Left ventricle myocardium inferior (tissue), 1 donor: ENCODE measurements at places on chromosomes 12 and 14.

GRCh38 chr14:94101748-94102147 is 8.8 kb upstream of the IFI27 start:
- DNase-seq: no peak

DNA sequence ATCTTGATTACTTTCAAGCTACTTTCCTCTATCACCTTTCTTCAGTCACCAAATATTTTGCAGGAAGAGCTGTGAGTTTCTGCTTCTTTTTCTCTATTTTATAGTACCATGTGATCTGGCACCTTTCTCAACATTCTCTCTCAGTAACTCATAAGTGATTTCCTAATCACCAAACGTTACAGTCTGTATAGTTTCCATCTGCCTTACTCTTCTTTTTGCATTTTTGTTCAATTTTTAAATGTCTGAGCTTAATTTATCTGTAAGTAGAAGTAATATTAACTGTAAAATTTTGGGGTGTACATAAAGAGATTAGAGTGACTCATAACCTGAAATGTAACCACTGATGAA is 422.1 kb upstream of the SYT1 start:
- DNase-seq: no peak

DNA sequence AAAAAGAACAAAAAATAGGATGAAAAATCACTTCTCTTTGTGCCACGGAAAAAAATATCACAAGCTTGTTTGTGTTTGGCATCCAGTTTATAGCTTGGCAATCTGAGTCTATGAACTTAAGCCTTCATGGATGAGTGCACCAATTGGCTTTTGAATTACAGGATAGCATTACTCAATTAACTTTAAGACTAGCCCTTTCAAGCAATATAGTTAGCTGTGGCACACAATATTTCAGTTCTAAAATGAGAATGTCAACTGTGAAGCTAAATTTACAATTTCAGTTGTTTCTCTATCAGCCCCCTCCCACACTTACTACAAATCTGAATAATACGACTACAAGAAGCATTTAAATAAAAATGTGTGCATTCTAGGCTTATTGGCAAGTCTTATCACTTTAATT is 8.3 kb downstream of the RERG start:
- DNase-seq: no peak

DNA sequence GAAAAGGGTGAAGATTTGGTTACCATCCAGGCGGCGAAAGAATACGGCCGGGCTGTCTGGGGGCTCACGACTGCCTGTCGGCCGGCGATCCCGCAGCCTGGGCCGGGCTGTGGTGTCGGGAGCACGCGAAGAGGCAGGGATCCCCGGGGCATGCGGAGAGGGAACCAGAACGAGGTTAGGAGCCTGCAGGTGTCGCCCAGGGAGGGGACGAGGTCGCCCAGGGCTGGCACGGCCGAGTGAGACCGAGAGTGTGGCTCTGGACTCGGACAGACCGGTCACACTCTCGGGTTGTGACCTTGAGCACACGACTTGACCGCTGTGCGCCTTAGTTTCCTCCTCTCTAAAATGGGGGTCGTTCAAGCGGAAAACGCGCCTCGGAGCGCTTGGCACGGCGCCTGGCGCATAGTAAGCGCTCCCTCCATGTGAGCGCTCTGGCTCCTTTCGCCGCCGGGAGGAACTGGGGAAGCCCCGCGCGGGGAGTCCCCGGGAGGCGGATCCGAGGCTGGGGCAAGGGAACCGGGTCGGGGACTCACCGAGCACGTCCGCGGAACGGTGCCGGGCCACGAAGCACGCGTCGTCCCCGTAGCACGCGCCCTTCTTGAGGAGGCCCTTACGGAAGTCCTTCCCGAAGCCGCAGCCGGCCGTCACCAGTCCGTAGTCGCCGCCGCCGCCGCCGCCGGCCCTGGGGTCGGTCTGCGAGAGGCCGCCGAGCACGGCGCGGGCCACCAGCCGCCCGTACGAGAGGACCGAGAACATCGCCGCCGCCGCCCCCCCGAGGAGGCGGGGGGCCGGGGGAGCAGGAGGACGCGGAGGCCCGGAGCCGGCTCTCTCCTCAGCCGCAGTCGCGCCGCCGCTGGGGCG is 612 bp downstream of the PPTC7 start:
- peak; percentile 62 for DNase-seq

DNA sequence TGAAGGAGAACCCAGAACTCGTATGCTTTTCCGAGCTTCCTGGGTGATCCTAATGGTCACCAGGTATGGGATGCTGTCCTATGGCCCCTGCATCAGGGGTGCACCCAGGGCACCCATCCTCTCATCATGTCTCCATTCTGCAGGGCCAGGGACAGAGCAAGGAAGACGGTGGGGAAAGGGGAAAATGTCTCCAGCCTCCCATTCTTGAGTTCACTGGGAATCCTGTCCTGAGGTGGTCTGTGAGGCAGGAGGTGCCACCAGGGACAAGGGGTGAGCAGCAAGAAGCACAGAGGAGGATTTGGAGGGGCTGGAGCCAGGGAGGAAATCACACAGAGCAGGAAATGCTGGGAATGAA is 14.9 kb upstream of the SLC6A12 start:
- DNase-seq: no peak

DNA sequence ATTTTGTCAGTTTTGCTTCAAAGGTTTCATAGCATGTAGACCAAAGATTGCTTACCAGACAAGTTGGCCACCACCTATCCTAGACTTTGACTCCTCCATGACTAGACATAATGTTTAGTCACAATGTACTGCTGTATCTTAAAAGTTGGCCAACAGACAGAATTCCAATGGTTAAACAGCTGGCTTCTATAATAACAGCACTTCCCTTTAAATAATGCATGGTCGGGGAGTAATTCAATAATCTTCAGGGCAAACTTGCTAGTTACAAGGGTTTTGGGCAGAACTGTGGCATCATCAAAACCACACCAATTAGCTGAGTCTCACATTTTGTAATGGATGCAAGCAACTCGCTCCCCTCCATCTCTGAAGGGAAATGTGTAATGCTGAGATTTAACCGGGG is 56.9 kb downstream of the IGF1 start:
- no peak for DNase-seq

- no peak for DNase-seq
These were observed 58.0 kb downstream of the FAR2 start for GRCh38 chr12:29207120-29207519.

GRCh38 chr14:95237121-95237957 is 80.0 kb upstream of the DICER1 start:
- DNase-seq: no peak

DNA sequence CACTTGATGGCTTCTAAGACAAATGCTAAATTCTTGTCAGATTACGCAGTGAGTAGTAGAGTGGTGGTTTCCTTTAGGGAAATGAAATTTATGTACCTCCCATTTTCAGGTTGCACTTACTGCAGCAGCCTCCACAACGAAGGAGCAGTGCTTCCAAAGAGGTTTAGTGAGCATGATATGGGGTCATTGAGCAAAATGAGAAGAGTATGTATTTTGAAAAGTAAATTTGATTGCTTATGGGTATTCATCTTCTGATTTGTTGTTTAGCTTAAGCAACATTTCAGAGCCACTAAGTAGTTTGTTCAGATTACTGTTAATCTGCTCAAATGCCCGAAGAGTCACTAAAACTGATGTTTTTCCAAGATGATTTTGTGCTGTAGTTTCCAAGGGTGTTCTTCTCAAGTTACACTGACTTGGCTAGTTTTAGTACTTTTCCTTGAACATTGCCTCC is 493.6 kb downstream of the PCNX1 start:
- no peak for DNase-seq

DNA sequence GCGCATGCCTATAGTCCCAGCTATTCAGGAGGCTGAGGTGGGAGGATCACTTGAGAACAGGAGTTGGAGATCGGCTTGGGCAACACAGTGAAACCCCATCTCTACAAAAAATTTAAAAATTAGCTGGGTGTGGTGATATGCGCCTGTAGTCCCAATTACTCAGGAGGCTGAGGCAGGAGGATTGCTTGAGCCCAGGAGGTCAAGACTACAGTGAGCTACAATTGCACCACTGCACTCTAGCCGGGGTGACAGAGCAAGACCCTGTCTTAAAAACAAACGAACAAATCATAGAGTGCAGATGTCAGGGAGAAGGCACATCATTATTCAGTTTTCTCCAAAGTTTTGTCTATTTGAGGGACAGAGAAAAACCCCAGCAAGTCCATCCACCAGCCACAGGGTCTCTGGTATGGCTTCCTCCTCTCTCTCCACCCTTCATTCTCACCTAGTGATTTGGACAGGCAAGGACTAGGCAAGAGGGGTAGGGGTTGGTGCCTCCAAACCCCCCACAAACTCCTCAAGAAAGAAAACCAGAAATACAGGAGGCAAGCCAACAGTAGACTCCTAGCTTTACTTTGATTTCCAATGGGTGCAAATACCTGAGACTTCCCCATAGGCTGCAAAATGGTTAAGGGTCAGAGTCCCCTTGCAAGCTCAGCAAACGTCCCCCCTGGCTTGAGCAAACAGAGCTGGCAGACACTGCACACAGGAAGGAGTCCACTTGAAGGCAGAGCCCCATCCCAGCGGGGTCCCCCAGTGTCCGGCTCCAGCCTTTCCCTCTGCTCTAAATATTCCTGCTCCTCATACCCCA is 26.5 kb upstream of the RPLP0 start:
- no peak for DNase-seq

- no peak for DNase-seq
These were observed 1202.3 kb downstream of the GALC start for GRCh38 chr14:86790408-86791364.

- no peak for DNase-seq
These were observed 67.0 kb downstream of the PITPNM2 start for GRCh38 chr12:123083661-123084571.

GRCh38 chr14:64303471-64303917 is 9.3 kb upstream of the ESR2 start:
- no peak for DNase-seq

- no peak for DNase-seq
These were observed 6.5 kb downstream of the KRT85 start for GRCh38 chr12:52360663-52361271.

DNA sequence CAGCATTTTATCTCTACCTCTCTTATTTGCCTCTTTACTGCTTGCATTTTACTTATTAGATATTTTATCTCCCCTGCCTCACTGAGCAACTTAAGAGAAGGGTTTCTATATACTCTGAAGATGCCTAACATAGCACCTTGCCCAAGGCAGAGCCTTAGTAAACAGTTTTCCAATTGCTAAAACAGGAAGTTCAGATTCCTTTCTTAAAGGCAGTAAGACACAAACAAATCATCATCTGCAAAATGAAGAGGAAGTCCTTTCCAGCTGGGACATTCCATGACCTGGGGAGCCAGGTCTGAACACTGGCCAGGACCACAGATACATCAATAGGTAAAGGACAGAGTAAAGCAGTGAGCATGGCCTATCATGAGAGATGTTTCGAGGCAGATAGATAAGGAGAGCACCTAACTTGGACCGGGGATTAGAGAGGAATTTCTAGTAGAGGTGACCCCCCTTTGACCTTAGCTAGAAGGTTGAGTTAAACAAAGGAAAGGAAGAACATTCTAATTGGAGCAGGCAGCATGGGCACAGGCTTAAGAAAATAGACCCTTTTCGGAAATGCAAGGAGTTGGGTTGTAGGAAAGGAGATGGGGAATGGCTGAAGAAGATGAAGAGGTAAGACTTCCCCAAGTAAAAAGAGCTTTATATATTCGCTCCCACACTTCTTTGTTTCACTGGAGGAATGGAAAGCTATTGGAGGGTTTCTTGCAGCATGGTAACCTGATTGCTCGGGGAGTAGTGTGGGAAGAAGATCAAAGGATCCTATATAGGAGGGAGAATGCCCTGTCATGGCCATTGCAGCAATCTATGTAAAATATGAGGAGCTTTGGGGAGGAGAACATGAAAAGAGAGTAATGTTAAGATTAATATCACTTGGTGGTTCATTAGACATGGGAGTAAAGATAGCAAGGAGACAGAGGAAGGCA is 94.8 kb downstream of the PHLDA1 start:
- DNase-seq: no peak

GRCh38 chr14:42480255-42480654 is 873.6 kb downstream of the LRFN5 start:
- no peak for DNase-seq

DNA sequence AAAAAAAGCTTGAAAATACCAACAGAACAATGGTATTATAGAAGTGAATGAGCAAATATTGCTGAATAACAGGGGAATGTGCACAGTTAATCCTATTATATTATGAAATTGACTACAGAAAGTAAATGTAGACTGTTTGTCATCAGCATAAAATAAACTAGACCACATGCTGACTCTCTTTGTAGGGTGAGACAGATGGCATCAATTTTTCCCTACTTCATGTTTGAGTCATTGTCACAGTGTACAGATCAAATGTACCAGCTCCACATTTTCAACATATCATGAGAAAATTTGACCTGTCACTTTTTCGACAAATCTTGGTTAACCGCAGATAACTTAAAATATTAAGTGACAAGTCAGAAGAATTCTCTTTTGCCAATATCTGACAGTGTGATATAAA is 421.0 kb downstream of the RPL10L start:
- DNase-seq: no peak

DNA sequence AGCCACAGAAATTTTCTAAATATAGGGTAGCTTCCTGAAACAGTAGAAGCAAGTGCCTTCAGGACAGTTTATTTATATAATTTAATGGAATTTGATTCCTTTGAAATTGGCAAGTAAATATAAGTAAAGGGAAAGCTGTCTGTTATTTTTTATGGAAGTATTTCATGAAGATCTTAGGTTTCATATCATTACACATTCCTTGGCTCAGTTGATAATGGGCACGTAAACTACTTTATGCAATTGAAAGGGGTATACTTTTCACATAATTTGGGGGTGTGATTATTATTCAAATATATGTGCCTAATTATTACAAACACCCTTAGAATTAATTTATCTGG is 71.1 kb upstream of the RAP1B start:
- no peak for DNase-seq

- no peak for DNase-seq
These were observed 119.5 kb upstream of the BCL2L14 start for GRCh38 chr12:11951209-11951608.

DNA sequence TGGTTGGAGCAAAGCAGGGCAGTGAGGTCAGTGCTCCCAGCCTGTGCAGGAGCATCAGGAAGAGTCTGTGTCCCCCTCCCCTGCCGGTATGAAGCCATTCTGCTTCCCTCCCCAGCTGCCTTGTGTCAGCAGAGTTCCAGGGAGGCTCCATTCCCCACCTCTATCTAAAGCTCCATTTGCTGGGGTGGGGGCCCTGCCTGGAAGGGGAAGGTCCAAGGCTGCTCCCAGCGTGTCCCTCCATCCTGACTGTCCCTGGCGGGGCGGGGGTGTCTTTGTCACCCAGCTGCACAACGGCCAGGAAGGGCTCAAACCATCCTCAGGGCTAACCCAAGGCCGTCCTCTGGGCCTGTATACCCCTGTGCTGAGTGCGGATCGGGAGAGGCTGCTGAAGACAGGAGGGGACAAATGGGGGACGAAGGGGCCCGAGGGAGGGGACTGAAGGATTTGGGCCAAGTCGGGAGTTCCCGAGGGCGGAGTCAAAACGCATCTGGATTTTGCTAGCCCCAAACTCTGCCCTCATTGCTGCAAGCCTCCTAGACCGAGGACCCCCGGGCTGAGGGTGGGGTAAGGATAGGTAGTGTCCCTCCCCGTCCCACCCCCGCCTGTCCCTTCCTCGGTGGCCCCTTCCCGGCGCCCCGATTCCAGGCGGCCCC is 748 bp upstream of the ACVRL1 start:
- DNase-seq: no peak

- no peak for DNase-seq
These were observed 4.7 kb upstream of the IPO8 start for GRCh38 chr12:30700216-30700900.

GRCh38 chr14:61034416-61035120 is 53.5 kb downstream of the SLC38A6 start:
- DNase-seq: no peak

GRCh38 chr12:2652401-2653081 is 142.2 kb upstream of the FKBP4 start:
- no peak for DNase-seq

GRCh38 chr12:112848972-112849371 is 57.4 kb downstream of the RPH3A start:
- DNase-seq: no peak
